Activated T-helper 1 cell treated with anti-CD3 and anti-CD28 coated beads, Interleukin-12 subunit alpha, Interleukin-12 subunit beta, Interleukin-2, Interleukin-4 antibody, amounts not matched to agents 30 ng/mL and 10 ng/mL and 1 ng/mL, durations not matched to agents 14 hours and 24 hours and 36 hours (primary cell): ENCODE measurements at places on chromosomes 3 and 15.

GRCh38 chr15:77623755-77624524 is 8.8 kb downstream of the LINGO1 start:
- DNase-seq: no peak

GRCh38 chr15:57789225-57789624 is 82.7 kb downstream of the POLR2M start:
- no peak for DNase-seq

DNA sequence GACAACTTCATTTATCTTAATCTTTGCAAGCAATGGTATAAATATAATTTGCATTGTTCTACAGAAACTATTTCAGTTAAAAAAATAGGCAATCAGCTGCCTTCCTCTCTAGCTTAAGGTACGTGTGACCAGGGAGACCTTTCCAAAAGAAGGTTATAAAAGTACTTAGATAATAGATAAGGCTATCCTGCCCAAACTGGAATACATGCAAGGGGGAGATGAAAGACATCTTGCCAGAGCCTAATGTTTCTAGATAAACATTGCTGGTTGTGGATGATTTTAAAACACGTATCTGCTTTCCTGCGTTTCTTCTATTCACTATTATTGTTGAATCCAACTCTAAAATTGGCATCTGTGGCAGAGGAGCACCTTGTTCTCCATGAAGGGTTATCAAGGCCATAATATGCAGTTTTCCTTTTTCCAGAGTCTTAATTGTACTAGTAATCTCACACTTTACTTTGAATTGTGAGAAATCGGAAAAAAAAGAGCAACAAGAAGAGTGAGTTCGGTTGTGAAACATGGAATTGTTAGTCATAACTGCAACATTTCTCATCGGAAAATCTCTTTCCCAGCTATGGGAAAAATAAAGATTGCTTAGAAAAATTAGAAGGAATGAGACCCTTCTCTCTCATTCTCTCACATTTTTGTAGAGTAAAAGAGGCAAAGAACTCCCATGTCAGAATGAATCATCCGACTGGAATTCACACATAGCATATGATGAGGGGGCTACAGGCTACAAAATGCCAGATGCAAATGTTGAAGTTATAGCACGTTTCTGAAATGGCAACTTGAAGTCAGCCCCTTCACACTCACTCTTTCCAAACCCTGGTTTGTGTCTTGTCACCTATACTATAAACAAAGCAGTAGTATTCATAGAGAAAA is 936.1 kb upstream of the NR2F2 start:
- no peak for DNase-seq

DNA sequence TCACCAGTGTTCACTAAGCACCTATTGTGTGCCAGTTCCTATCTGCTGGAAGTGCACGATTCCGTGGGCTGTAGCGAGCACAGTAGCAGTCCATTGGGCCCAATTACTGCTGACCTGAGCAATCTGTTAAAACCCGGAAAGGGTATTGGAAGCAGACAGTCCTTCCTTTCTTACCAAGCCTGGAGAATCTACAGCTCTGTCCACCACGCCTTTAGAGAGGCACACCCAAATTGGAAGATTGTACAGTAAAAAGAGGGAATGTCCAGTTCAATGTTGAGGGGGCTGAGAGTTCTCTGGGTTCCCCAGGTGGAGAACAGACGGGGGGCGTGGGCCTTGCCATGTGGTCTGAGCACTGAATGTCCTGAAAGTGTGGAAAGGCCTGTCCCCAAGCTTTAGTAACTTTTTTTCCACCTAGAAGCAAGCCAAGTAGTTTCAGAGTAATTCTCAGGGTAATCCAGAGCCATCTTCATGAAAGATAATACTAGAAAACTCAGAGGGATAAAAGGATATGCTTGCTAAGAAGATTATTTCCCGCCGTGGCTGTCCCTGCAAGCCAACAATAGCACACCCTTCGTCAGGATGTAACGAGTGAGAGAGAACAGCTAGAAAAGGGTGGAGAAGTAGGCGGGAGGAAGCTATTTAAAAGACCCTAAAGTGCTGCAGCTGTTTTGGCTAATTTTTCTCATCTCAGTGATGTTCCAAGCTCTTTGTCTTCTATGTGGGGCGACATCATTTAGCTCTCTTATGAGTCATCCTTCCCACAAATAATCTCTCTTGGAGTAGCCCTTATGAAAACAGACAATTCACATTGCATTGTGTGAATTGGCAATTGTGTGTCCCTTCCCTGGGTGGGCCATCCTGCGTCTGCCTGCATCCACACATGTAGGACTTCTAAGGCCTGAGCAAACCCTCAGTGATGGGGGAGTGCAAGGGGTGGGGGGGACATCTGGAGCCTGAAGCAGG is 181.0 kb downstream of the ATG7 start:
- DNase-seq: no peak
